ENCODE measurements at places on chromosomes 7 and 10.

- no peak for DNase-seq
These were observed 83.3 kb downstream of the NT5C2 start for GRCh38 chr10:103109821-103110220.

DNA sequence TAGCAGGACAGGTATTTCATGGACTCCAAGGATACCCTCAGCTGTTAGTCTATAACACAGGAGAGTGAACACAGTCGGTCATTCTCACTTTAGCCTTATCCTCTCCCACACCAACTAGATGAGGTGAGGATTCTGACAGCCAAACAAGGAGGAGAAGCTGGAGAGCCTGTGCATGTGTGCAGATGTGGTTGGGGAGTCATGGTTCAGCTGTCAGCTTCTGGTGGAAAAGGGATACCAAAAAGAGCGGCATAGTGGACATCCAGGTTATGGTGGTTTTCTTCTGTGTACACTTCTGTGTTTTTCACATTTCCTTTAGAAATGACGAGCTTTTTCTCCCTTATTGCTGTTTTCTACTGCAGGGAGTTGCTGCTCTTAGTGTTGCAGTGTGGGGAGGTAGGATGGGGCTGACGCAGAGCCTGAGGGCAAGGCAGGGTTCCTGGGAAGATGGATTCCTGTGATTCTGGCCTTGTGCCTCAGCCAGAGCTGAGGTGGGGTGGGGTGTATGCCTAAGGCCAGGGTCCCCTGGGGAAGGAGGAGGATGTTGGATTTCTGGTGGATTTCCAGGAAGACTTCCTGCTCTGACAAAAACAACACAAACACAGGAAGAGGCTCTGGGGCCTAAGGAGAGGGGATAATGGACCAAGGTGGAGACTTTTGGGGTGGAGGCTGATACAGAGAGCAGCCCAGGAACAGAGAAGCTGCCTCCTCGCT, 26.6 kb downstream of the PLAU start:
- DNase-seq: no peak

DNA sequence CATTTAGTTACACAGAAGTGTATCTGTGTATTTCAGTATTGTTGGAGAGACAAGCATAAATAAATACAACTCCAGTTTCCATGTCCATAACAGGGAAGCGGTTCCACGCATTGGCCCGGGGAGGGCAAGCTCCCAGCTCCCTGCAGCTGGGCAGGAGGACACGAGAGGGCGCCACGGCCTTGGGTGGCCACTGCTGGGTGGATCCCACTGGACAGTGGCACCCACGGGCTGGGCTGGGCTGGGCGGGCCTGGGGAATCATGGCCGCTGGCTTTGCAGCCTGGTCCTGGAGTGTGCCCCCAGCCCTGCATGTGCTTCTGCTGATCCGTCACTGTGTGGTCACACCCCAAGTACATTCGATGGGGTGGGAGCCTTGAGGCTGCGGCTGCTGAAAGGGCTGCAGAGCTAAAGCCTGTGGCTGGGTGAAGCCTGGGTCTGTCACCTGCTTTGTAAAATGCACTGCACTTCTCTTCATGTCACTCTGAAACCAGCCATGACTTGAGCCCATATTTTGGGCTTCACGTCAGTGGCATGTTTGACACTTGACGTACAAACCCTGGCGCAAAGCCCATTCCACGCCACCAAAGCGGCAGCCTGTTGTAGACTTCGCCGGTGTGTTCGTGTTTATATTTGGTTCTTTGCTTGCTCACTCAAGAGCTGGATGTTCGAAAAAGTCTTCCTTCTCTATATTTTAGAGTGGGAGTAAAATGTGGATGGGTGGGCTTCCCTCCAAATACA, 27.5 kb downstream of the LRRC27 start:
- DNase-seq: no peak

DNA sequence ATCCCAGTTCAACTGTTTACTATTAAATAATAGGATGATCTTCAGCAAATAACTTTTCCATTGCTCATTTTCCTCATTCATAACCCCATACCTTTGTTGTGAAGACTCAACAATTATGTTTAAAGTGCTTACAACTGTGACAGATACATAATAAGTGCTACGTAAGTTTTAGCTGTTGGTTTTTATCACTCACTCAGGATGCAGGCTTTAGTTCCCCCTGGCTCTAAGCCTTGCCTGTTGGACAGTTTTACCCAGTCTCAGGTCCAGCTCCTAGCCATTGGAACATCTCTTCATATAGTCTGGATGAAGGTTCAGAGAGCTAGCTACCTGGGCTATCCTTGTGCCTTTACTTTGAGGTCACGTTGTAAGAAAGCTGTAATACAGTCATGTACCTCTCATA, 353.2 kb downstream of the CRPPA start:
- DNase-seq: no peak

DNA sequence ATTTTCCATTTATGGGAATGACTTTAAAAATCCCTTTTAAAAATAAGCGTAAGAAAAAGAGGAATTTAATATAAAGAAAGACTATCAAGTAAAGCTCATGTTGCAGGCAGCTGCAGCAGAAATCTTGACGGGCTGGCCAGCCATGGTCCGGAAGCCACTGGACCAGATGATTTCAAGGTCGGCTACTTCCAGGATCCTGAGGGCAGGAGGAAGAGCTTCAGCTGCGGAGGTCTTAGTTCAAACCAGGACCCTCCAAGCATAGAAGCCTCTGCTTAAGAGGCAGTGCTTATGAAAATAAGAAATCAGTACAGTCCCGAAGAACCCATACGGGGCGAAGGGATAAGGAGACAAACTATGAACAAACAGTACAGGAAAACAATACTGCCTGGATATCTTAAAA, 220.2 kb upstream of the CELF2 start:
- no peak for DNase-seq

DNA sequence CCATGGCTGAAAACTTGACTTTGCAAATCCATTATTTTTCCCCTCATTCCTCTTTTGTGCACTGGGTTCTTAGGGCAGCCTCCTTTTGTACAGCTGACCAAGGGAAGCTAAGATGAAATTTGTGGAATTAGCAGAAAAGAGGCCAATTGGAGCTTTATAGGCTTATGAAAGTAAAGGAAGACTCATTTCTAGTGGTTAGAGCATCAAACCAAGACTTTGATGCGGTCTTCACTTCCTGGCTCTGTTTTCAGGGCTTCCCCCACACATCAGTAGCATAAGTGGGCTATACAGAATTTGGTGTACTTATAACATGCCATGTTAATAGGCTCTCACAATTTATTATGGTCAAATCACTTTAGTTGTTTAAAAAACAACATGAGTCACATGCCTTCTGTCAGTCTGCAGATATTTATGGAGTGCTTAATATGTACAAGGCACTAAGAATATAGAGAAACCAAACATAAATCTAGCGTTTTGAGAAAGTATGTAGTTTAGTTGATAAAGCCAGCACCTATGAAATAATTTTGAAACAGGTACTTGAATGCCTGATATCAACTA, 5.7 kb downstream of the AUTS2 start:
- DNase-seq: no peak

DNA sequence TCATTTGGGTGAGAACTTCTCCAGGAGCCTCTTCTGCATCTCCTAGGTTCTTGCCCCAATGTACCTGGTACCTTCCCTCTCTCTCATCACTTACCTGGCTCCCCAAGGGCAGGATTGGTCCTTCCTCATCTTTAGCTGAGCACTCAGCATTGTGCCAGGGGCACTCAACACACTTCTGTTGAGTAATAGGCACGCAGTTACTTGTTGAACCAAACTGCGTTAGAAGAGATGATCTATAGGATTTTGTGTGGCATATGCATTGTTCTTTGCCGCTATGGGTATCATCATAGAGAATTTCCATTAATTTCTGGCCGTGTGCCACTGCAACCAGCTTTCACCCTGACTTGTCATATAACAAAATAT, 16.4 kb downstream of the TBXAS1 start:
- no peak for DNase-seq

DNA sequence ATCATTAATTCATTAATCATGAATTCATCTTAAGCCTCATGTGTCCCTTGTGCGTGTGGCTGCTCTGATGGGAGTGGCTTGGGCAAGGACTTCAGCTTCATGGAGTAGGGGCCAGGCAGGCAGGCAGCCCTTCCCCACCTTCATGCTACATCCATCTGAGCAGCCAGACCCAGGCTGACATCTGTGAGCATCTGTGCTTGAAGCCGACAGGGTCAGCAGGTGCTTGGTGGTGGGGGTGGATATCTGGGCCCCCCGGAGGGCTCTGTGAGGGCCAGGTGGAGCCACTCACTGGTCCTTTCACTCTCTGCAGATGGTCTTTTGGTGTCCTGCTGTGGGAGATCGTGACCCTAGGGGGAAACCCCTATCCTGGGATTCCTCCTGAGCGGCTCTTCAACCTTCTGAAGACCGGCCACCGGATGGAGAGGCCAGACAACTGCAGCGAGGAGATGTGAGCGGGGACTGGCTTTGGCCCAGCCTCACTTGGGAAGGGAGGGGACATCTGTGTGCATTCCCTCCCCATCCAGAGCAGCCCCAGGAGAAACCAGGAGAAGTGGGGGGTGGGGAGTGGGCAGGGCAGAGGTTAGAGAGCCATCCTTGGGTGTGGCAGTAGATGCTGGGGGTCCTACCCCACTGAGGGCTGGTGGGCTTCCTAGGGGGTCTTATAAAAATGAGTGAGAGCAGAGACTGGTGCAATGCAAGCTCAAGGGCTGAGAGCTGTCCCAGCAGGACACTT, 14.7 kb upstream of the CSGALNACT2 start:
- DNase-seq: no peak

DNA sequence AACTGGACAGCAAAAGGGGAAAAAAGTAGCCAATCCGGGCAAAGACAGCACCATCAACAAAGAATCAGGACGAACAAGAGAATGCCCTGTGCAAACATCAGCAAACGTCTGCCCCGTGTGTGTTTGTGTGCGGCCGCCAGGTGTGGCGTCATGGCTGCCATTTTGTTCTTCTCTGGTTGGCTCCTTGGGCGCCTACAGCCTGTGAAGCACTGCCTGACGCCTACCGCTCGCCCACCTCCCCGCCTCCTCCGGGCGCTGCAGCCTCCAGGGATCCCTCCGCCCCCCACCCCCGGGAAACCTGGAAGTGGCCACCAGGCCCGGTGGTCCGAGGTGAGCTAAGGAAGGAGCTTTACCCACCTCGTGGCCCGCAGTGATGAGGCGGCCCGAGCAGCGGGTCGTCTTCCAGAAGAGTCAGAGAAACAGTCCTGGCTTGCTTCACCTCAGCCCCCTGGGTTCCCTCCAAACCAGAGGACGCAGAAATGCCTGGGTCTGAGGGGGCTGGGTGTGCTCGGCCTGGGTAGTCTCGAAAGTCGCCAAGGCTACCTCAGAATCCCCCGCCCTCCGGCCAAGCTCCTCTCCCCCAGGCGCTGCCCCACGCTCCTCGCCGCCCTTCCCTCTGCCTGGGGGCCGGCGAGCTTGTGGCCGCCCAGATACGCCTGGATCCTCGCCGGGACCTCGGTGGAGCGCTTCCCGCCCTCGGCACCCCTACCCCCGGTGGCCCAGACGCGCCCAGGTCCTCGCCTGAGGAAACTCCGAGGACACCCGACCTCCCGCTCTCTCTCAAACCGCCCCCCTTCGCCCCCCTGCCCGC, 61.8 kb upstream of the IL6 start:
- DNase-seq: no peak

GRCh38 chr10:125775491-125776106, at the start of gene MMP21:
MMP21 (minus strand) TSS chr10:125775821; CDS start chr10:125775821, 0 bp downstream.
- no peak for DNase-seq

DNA sequence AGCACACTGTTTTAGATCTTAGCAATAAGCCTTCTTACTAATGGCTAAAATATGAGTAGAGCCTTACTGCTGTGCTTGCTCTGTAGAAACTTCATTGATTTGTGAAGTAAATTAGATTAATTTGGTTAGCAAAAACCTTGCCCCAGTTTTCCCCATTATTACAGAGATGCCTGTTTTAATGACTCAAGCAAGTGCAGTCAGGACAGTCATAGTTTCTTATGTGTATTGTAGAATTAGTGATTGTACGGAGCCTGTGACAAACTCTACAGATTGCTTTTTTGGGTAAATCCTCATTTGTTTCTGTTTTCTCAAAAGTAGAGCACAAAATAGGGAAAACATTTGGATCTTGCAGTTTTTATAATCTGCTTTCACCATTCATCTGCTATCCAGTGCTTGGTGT, 7.0 kb downstream of the TAX1BP1 start:
- DNase-seq: no peak

GRCh38 chr10:57959318-57960006, 308.2 kb downstream of the IPMK start:
- no peak for DNase-seq

- DNase-seq: no peak
These were observed 87.3 kb upstream of the TES start for GRCh38 chr7:116122972-116123595.

- peak; percentile 11 for DNase-seq
These were observed 114.6 kb downstream of the ARL4A start for GRCh38 chr7:12802070-12802469.

- no peak for DNase-seq
These were observed 92.5 kb downstream of the TRRAP start for GRCh38 chr7:98970805-98971204.

DNA sequence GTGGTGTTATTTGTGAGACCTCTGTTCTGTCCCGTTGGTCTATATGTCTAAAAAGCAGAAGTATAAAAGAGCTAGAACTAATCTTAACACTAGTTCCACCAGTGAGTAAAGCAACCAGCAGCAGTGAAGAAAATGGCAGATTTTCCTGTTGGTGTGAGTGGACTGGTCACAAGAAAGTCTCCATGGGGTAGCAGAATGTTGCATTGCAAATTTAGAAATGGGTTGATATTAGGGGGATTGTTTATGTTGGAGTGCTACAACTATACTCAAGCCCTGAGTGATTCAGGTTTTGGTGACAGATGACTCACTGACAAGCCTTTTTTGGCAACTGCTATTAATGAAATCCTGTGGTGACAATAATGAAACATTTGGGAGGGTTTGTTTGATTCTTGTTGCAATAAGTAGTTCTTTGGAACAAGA, 5.6 kb downstream of the AVL9 start:
- DNase-seq: no peak
